T-helper 2 cell (primary cell): ENCODE measurements at places on chromosomes 11 and 22.

DNA sequence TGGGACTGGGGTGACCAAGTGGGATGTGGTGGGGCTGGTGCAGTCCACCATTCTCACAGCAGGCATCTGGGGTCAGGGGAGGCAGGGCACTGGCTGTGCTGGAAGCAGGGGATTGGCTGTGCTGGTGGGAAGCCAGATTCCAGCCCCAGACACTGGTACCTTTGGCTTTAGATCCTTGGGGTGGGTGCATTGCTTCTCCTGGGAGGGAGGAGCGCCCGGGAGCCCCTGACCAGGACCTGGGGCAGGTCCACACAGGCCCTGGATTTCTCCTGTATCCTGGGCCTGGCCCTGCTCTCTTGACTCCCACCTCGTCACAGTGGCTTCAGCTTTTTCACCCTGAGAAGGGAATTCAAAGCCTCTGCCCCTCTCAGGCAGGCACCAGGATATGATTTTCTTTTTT lies 38.5 kb downstream of the ST3GAL4 start:
- DNase-seq = no peak

DNA sequence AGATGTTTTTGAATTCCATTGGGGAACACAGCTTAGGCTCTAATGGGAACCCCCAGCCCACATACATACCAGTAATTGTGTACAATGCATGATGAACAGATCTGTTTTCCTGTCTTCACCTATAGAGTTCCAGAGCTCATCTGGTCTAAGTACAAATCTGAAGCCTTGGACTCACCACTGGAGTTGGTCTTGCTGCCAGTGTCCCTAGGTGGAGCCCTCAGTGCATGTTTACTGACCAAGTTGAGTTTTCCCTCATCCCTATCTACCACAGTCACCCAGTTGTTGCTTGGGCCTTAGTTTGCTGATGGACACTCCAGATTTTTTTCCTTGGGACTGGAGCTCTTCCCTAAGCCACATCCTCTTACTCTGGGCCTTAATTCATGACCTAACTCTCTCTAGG lies 159.2 kb upstream of the DDI1 start:
- no peak for DNase-seq

- no peak for DNase-seq
Observed at GRCh38 chr11:117562136-117562535, 234.5 kb downstream of the CEP164 start.

DNA sequence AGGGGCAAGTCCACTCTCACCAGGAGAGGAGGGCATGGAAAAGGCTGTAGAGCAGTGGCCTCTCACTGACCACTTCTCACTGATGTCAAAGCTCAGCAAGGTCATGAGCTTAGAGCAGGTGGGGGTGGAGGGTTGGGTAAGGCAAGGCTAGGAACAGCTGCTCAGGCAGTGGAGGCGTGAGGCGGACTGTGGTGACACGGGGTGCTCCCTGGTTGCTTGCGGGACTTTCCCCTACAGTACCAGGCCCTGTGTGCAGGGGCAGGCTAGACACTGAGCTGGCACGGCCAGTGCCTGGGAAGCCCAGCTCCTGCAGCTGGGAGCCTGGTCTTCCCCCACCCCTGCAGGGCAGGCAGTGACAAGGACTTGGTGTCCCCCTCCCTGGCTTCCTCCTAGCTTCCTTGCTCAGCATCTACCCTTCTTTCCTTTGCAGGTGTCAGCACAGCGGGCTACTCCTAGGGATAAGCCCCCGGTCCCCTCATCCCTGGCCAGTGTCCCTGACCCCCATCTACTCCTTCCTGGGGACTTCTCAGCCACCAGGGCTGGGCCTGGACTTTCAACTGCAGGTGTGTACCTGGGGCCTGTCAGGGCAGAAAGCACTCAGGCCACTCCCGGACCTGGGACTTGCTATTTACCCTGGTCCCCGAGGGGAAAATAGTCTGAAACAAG lies 45.6 kb downstream of the PISD start:
- DNase-seq = peak; percentile 51

DNA sequence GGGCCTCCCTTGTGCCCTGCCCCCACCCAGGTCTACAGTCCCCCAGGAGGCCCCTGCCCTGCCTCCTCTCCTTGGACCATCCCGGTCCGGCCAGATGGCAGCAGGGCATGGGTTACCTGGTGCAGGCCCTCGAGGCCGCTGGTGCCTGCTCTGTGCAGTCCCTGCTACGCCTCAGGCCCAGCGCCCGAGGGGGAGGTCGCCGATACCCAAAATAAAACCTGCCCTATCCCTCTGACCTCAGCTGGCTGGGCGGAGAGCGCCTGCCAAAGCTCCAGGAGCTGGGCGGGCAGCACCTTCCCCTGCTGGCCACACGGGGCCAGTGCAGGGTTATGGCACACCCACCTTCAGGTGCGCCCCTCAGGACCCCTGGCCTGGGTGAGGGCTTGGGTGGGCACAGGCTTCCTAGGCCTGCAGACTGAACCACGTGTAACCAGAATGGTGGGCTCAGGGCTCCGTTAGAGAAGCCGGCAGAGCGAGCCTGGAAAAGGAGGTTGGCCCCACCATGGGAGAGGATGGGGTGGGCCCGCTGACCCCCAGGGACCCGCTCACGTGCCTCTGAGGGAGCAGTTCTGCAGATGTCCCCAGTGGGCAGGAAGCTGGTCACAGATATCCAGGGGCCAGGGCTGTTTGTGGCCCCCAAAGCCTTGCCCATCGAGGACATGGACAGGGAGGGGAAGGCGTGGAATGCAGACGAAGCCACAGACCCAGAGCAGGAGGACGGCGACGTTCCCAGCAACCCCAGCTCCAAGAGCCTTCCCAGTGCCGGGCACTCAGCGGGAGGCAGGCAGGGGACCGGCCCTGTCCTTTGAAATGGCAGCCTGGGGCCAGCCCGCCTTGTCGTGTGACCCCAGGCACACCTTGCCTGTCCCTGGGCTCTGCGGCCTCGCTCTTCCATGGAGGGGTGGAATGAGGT lies 1.7 kb upstream of the TNNT3 start:
- DNase-seq = no peak

GRCh38 chr11:82949352-82949751 lies 47.8 kb downstream of the DDIAS start:
- no peak for DNase-seq

DNA sequence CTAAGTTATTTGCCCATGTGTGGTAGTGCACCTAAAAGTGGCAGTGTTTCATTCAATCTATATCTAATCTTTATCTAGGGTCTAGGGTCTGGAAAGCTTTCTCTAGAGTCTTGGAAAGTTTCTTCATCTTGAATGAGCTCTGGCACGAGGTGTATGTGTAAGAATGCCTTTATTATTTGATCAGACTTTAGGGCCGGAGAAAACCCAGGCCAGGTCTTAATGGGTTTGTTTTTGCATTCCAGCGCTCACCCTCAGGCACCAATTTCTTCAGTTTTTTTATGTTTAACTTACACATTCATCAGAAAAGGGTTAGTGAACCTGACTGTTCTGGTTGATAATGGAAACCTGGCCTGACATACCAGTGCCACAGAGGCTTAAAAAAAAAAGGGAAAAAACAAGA lies 68.3 kb upstream of the SLN start:
- no peak for DNase-seq

DNA sequence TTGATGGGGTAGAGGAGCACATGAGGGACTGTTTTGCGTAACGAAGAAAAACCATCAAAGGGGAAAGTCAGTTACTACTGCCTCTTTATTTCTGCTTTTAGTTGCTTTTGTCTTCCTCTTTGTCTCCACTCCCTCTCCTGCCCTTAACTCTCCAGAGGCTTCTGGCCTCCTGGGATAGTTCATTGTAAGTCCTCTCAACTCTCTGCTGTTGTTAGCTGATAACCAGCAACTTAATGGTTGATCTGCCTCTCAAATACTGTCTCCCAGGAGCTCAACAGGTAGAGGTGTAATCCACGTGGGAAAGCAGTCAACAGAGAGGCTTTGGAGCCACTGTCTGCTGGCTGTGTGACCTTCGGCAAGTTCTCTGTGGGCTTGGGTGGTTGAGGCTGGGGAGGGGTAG lies 47.3 kb downstream of the CCDC81 start:
- no peak for DNase-seq

- no peak for DNase-seq
Observed at GRCh38 chr11:83150450-83150849, 6.5 kb upstream of the PCF11 start.

GRCh38 chr22:38413085-38414008 lies 41.7 kb downstream of the KCNJ4 start:
- DNase-seq = no peak

- DNase-seq = no peak
Observed at GRCh38 chr11:60987577-60988277, 16.2 kb downstream of the CD6 start.

DNA sequence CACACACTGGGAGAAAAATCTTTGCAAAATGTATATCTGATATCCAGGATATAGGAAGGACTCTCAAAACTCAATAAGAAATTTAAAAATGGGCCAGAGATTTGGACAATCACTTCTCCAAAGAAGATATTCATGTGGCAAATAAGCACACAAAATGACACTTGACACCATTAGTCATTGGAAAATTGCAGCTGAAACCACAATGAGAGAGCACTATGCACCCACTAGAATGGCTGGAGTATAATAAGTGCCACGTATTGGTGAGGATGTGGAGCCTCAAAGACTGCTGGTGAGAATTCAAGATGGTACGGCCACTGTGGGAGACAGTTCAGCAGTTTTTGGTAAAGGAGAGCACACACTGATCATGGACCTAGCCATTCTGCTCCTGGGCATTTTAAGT lies 12.8 kb upstream of the OSBPL5 start:
- no peak for DNase-seq

GRCh38 chr22:25783856-25784255 lies 41.9 kb downstream of the MYO18B start:
- DNase-seq = no peak

DNA sequence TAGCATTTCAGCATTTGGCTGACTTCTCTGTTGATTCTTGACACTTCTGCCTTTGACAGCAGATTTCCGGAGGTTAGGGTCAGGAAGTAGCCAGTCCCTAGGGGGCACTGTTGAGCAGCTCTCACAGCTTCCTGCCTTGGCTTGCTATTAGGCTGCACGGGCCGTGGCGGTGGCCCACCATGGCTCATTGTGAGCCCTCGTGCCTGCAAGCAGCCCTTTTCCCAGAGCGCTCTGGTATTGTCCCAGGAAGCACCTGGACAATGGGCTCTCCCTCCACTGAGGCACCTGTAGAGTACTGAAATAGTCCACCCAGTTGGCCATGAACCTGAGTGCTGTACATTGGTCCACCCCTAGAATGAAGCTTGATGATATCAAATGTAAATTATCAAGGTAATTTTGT lies 100.2 kb upstream of the GAL start:
- DNase-seq = peak; percentile 10

DNA sequence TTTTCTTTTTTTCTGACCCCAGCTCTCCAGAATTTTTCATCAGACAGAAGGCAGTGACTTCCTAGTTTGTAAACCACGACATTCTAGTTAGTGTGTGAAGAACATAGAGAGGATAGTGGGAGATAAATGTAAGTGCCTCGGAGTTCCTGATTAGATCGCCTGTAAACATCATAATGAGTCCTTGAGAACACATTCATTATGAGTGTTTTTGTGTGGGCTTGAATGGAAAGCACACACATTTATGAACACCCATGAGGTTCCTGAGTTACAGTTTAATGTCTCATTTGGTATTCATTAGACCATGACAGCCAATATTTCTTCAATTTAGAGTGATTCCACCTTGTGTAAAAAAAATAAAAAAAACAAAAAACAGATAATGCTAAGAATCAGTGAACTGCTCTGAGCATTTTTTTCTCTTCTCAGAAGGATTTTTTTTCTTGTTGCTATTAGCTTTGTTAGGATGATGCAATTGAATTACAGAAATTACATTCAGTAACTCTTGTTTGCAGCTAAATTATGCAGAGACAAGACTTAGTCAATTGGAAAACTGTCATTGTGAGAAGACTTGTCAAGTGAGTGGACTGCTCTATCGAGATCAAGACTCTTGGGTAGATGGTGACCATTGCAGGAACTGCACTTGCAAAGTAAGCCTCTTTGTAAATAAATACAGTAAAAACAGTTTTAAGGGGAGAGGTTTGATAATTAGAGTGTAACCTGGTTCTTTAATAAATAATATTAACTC lies 257.6 kb downstream of the NELL1 start:
- no peak for DNase-seq

DNA sequence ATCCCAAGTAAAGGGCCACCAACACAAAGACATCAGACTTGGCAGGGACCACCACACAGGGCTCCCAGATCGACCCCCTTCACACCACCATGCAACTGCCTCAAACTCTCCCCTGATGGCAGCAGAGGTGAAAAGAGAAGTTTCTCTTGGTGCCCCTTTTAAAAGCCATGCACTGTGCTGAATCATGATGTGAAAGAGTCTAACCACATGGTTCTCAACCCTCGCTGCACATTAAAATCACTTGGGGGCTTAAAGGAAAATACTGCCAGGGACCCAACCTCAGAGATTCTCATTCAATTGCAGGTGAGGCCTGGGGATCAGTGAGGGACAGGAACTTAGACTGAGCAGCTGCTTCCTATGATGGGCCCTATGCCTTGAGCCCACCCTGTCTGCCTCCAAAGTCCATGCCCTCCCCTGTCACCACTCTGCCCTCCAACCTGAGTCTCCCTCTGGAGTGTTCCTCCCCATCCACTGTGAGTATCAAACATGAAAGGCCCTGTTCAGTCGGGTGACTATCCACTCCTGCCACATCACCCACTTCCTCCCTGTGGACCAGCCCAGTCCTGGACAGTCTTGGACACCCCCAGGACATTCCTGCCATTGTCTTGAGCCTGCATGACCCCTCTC lies 40.8 kb downstream of the PLEKHA7 start:
- no peak for DNase-seq

DNA sequence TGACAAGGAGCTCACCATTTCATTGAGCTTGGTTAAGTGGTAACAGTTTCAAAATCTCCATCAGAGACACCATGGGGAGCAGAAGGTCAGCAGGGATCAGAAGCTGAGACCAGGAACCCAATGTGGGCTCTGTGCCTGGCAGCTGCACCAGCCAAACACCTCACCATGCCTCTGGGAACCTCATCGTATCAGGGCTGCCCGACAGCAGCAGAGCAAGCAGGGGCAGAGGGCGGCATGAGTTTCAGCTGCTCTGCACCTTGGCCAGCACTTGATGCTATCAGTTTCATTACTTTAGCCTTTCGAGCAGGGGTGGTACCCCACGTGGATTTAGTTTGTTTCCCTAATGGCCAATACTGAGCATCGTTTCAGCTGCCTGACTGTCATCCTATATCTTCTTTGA lies 77.8 kb downstream of the DGCR2 start:
- no peak for DNase-seq

DNA sequence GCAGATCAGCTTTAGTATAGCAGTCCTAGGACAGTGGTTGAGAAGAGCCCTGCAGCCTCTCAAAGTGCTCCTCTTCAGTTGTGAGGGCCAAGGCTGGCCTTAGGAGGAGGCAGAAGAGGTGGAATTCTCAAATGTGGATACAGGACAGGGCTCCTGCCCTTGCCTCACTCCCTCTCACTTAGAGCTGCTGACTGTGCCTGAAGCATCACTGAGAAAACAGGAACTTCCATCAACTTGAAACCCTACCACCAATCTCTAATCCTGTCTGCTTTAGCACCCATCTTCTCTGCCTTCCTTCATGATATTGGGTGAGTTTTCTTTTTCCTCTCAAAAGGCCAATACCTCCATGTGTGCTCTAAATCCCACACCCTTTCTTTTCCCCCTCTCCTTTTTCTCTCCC lies 14.4 kb upstream of the UCP3 start:
- DNase-seq = no peak
